ENCODE measurements at places on chromosomes 16 and 17.

- no peak for DNase-seq
Measured at GRCh38 chr16:65648101-65648500, 526.2 kb upstream of the CDH11 start.

GRCh38 chr17:56549501-56549900 is 44.0 kb upstream of the NOG start:
- DNase-seq: no peak

- no peak for DNase-seq
Measured at GRCh38 chr17:48037036-48037837, at the start of gene COPZ2. COPZ2 (minus strand) TSS chr17:48037797; CDS start chr17:48037777, 20 bp downstream.

GRCh38 chr17:63356337-63356757 is 89.8 kb downstream of the CYB561 start:
- DNase-seq: no peak

DNA sequence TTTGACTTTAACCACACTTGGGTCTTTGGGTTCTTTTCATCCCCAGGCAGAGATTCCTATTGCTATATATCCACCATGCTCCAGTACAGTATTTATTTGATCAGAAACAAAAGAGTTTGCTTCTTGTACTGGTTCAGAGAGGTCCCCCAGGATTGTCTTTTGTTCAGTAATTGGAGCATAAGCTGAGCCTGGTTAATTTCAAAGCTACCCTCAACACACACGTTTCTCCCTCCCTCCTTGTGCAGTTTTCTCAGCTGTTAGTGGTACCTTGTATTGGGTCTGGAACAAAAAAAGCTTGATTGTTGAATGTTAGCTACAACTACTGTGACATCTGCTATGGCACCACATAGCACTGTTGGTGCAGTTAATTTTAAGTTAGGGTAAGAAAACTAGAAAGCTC is 50.0 kb downstream of the NUP93 start:
- no peak for DNase-seq

DNA sequence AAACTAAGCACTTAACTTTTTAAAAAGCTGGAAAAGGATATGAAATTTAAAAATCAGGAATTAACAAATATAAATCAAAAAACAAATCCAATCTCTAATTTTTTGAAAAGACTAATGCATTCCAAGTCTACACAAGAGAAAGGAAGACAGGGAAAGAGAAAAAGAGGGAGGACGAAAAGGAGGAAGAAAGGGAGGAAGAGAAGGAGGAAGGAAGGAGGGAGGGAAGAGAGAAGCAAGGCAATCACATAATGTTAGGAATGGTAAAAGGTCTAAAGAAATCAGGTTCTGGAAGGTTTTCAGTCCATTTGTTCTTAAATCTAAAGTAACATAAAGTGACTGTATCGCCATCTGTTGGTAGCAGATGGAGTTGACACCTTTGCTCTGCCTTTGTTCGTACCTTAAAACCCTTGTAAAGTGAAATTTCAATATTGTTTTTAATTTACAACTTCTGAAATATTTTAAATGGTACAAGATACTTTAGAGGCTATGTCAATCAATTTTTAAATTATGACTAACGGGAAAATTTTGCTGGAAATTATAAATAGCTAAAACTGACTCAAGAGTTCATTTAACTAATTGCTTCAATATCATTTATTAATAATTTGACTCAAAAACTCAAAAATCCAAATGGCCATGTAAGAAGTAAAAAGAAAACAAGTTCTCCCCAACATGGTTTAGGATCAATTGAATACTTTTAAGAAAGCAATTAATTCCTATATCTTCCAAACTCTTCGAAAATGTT is 20.4 kb upstream of the CDYL2 start:
- no peak for DNase-seq

GRCh38 chr17:82440991-82441627 is 9.4 kb downstream of the CYBC1 start:
- DNase-seq: no peak

DNA sequence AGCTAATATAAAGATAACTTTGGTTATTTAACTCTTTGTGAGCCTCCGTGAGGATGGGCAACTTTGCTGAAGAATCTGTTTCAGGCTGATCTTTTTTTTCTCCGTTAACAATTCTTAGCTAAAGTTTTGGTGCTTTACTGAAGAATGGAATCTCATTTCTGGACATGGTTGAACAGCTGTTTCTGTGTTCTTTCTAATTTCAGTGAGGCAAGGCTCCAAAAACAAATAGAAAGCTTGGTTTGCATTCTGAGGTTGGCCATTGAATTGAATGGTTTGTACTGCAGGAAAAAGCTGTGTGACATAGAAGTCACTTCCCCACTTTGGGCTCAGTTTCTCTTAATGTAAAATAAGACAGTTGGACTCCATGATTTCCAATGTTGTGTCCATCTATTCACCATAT is 22.3 kb upstream of the HLF start:
- no peak for DNase-seq

DNA sequence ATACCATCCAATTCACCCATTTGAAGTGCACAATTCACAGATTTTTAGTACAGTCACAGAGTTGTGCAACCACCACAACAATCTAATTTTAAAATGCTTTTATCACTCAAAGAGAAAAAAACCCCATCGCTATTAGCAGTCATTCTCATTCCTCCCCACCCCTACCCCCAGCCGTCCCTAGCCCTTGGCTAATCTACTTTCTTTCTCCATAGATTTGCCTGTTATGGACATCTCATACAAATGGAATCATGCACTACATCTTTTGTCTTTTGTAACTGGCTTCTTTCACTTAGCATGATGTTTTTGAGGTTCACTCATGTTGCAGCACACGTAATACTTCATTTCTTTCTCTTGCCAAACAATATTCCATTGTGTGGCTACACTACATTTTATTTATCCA is 20.4 kb downstream of the LYRM9 start:
- no peak for DNase-seq

GRCh38 chr17:39080421-39081078 is 70.9 kb downstream of the PLXDC1 start:
- no peak for DNase-seq

DNA sequence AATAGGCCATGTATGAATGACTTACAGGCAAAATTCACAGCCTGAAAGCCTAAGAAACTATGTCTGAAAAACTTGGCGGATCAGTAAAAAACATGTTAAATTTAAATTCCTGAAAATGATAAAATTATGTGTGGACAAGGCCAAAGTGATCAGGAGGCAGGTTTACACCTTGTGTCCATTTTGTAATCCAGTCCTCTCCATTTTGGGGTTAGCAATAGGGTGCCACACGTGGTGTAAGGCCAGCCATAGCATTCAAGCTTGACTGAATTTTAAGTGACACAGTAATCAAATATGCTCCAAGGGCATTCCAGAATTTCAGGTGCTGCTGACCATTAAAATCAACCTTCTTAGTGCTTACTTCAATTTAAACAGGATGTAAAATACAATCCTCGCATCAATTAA is 2.7 kb downstream of the RNF43 start:
- DNase-seq: no peak

DNA sequence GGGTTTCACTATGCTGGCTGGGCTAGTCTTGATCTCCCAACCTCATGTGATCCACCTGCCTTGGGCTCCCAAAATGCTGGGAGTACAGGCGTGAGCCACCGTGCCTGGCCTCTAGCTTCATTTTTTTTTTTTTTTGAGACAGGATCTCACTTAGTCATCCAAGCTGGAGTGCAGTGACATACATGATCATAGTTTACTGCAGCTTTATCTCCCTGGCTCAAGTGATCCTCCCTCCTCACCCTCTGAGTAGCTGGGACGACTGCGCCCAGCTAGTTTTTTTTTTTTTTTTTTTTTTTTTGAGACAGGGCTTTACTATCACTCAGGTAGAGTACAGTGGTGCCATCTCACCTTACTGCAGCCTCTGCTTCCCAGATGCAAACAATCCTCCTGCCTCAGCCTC is 9.7 kb downstream of the RPA1 start:
- no peak for DNase-seq

GRCh38 chr16:50576403-50577113 is 28.4 kb downstream of the NKD1 start:
- no peak for DNase-seq

- no peak for DNase-seq
Measured at GRCh38 chr17:2656283-2656682, 55.3 kb downstream of the CLUH start.

DNA sequence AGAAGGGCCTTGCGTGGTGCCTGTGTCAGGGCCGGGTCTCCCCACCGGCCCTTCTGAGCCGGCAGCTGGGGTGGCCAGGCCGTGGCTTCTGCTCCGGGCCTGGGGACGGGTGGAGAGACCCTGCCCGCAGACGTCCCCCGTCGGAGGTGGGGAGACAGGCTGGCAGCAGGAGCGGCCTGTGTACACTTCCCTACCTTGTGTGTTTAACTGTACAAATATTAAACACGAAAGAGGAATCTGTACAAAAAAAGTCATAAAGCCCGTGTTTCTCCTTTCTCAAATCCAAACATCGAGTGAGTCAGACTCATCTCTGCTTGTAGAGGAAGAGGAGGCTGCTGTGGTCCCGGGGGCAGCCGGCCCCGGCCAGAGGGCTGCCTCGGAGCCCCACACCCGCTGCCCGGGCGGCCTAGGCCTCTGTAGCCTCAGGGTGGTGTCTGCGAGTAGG is 2.0 kb downstream of the CACNA1H start:
- DNase-seq: no peak

DNA sequence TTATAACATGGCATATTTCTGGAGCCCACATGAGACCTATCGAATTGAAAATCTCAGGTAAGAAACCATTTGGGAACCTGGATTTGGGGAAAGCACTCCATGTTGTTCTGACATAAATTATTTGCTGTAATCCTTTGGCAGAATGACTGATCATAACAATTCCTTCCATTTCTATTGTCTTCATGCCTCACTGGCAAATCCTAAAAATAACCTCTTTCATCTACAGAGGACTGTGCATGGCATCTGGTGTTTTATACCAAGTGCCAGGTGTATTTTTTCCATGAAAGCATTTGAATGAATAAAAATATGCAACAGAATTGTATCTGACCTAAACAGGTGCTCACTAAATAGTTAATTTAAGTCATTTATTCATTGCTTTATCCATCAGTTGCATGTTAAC is 33.7 kb upstream of the COQ7 start:
- DNase-seq: no peak

GRCh38 chr17:79220201-79220712 is 145.6 kb downstream of the ENGASE start:
- DNase-seq: no peak

DNA sequence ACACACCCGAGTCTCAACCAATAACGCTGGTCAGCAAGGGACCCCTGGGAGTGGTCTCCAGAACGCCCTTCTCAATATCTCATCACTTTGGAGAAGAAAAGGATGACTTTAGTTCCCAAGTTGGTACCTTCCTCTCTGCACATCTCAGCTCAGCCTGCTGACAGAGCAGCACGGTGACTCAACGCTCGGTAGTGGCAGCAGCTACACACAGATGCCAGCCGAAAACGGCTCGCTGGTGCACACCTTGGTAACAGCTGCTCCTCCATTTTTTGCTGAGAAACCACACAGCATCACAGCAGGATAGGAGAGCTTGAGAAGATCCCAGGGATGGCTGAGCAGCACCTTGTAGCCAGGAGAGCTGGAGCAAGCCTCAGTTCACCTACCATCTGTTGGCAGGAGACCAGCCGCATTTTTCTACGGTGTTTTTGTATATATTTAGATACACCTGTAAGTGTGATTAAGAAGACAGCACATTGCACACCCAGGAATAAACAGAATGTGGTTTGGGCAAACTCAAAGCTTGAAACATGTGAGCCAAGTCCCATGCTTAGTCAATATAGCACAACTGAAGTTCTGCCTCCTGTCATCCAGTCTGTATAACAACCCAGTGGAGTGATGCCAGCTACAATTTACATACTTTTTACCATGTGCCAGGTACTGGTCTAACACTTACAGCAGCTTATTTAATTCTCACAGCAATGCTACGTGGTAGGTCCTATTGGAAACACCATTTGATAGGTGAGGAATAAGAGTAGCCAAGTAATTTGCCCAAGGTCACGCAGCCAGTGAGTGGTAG is 83.8 kb upstream of the ERCC4 start:
- peak; percentile 15 for DNase-seq

DNA sequence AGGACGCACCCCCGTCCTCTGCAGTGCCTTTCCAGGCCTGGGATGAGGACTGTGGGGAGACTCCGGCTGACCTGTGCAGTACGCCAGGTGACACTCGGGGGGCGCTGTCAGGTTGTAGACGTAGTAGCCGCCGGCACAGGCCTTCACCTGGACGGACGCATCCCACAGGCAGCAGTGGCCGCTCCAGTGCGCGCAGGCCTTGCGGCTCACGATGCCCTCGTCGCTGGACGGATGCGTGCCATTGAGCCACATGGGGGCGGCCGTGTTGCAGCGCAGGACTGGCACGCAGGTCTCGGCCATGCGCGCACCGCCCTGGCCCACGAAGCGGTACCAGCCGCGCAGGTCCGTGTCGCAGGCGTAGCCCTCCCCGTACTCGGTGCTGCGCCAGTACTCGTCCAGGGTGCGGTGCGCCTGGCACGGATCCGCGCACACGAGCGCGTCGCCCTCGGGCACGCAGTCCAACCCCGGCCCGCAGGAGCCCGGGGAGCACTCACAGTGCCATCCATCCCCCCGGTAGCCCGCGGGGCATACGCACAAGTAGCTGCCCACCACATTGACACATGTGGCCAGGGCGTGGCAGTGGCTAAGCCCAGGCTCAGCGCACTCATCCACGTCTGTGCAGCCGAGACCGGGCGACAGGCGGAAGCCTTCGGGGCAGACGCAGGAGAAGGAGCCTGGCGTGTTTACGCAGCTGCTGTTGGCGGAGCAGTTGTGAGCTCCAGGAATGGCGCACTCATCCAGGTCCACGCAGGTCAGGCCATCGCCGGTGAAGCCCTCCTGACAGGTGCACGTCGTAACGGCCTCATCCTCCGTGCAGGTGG is 3.9 kb downstream of the UMOD start:
- no peak for DNase-seq

DNA sequence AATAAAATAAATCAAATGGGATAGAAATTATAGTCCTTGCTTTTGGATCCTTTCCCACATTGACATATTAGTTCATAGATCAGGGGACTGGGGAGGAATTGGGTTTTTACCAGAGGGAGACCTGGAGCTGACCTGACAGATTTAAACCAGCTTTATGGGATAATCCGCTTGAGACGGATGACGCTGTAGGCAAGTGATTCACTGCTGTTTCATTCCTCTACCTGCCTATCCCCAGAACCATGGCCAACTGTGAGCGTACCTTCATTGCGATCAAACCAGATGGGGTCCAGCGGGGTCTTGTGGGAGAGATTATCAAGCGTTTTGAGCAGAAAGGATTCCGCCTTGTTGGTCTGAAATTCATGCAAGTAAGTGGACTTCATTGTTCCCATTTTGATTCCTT is 2.1 kb downstream of the NME1 start:
- no peak for DNase-seq

DNA sequence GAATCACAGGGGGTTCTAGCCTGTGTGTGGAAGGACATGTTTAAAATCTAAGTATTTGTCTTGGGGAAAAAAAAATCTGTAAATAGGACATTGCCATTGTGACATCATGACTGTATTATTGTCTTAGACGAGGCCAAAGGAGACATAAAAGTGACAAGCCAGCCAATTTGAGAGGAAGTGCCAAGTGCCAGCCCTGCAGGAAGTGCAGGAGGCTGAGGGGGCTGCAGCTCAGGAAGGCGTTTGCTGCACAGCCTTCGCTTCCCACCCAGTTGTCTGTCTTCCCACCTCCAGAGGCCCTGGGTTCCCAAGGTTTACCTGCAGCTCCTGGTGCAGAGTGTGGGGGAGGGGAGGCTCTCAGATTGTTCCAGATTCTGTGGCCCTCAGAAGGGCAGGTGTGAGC is 1.3 kb downstream of the ADCY7 start:
- DNase-seq: no peak

All from caudate nucleus (tissue), 63 donors.